ENCODE measurements at places on chromosomes 11 and 22. TPM values are rescaled to one million over a fixed set of nuclear protein-coding genes. Genes with fewer than 3 reads are reported as not detected.

MARK2 gene
- total RNA-seq: 66.5 TPM

MYO7A gene
- 0.66 TPM for total RNA-seq

DNAJB13 gene
- 0.46 TPM for total RNA-seq

ADORA2A gene
- total RNA-seq: 1.7 TPM

OR5L1 gene
- total RNA-seq: not detected

BATF2 gene
- not detected for total RNA-seq

CACNA1I gene
- 0.06 TPM for total RNA-seq

TEX12 gene
- total RNA-seq: 0.69 TPM

C22orf15 gene
- not detected for total RNA-seq

CCDC134 gene
- total RNA-seq: 7.9 TPM

PKDREJ gene
- total RNA-seq: not detected

FGF4 gene
- total RNA-seq: not detected

TEX54 gene
- total RNA-seq: not detected

CCDC116 gene
- not detected for total RNA-seq

FAM227A gene
- total RNA-seq: 1.2 TPM

RBM4 gene
- total RNA-seq: 152 TPM

GUCY1A2 gene
- total RNA-seq: not detected

HBG2 gene
- not detected for total RNA-seq

DYNC2H1 gene
- 28.9 TPM for total RNA-seq

PNPLA5 gene
- not detected for total RNA-seq

TMEM225 gene
- total RNA-seq: not detected

SLC22A6 gene
- total RNA-seq: not detected

GRAP2 gene
- total RNA-seq: not detected

B4GALNT4 gene
- 87.9 TPM for total RNA-seq

CECR2 gene
- not detected for total RNA-seq

LRRN4CL gene
- total RNA-seq: 0.51 TPM

LRRC56 gene
- 1.0 TPM for total RNA-seq

DMC1 gene
- not detected for total RNA-seq

Data from PC-3 (cell line).